ENCODE measurements at places on chromosomes 2 and 18.

DNA sequence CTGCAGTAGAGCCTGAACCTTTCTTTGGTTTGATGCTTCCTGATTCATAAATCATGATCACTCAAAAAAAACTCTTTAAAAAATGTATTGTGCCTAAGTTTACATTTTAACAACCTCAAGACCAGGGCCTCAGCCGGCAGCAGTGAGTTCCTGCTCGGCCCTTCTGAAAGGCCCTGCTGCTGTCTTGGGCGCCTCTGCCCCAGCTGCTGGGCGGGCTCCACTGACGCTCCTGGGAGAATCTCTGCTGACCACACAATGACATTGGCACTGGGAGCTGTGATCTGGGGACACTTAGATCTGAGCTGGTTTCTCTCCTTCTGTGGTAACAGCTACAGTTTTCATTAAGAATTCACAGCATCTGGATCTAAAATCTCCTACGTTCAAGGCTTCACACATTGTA is 25.7 kb downstream of the TPO start:
- DNase-seq, result no peak

GRCh38 chr2:67650291-67651133 is 253.4 kb downstream of the ETAA1 start:
- DNase-seq, result peak; percentile 85

GRCh38 chr18:11901826-11902438 is 6.2 kb downstream of the MPPE1 start:
- no peak for DNase-seq

GRCh38 chr2:80381666-80382065 is 77.1 kb upstream of the LRRTM1 start:
- no peak for DNase-seq

DNA sequence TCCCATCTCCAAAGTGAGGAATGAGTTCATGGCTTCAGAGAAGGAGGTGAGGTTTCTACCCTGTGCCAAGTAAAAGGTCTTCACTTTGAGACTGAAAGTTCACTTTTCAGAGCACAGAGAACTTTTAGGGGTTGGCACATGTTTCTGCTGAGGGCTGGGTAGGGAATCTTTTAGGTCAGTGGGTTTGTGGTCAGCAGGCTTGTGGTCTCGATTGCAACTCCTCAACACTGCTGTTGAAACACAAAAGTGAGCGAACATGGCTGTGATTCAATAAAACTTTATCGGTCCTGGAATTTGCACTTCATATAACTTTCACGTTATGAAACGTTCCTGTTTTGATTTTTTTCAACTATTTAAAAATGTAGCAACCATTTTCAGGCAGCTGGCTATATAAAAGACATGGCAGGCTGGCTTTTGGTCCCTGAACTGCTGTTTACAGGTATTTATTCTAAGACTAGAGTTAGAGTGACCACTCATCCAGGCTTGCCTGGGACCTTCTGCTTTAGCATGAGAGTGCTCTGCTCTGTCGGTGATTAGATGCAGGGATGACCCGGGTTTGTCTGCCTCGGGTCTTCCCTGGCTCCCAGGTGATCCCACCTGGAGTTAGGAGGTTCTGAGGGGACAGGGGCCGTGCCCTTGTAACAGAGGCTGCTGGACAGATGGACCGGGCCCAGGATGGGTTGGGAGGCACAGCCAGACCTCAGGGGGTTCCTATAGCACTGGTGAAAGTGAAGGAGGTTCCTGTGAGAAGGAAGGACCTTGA is 62.7 kb upstream of the TAF1B start:
- DNase-seq, result no peak

DNA sequence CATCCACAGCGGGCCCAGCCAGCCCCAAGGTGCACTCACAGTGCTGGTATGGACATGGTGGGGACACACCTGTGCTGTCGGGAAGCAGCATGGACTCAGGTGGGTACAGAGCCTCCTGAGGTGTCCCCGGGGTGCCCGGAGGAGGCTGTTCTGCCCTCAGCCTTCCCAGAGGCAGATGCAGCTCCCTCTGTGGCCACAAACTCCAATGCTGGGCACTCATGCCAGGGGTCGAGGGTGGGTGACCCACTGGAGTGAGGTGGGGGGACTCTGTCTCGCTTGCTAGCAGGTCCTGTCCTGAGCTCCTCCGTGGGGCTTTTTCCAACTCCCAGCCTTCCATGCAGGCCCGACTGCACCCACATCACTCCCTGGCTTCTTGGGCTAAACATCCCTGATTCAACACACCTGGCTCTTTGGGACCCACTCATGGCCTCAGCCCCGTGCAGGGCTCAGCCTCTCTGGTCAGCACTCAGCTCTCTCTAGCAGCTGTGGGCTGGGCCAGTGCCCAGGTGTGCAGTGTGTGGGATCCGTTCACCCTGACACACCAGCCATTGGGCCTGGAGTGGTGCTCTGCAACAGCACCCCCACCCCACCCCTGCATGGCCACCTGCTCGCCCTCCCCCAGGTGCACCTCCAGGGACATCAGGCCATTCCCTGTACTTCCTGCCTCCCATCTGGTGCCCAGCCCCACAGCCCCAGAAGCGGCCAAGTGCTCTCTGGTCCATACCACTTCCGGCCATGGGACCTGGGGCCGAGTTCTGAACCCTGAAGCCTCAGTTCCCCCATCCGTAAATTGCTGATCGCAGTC is 16.0 kb downstream of the RAMP1 start:
- peak; percentile 58 for DNase-seq

DNA sequence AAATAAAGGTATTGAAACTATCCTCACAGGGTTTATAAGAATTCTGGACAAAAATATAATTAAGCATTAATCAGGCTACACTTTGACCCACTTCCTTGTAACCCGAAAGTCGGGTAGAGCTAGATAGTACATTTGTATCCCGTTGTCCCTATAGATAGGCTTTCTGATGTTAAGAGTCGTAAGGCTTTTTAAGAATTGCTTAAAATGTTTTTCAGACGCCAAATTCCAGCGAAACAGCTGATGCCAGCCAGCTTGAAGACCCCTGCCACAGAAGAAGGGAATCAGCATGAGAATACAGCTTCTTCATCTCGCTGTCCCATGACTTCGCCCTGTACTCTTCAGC is 962 bp upstream of the GPR155 start:
- DNase-seq, result no peak

DNA sequence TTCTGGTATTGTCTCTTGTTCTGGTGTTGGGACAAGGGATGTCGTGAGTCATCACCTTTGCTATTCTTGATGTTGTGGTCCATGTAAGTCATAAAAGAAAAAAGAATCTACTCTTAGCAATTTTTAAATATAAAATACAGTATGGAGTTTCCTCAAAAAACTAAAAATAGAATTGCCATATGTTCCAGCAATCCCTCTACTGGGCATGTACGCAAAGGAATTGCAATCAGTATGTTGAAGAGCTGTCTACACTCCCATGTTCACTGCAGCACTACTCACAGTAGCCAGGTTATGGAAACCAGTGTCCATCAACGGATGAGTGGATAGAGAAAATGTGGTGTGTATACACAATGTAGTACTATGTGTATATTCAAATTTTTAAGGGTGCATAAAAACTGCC is 10.9 kb upstream of the GNAL start:
- DNase-seq, result no peak

GRCh38 chr2:643334-643733 is 33.9 kb downstream of the TMEM18 start:
- DNase-seq, result peak; percentile 30

DNA sequence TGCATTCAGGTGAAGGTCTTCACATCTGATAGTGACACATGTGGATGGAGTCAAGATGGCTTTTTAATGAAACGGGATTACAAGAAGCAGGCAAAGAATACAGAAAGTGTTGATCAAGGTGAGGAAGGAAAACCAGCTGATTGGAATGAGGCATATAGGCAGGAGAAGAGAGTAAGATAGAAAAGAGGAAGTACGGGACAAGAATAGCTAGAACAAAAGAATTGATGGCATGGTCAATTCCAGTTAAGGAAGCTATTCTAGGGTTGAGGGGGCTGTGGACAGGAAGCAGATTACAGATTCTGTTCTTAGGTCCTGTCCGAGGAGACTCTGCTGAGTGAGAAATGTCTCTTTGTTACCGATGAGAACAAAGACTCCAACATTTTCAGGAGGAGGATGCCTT is 13.2 kb upstream of the NCK2 start:
- no peak for DNase-seq

DNA sequence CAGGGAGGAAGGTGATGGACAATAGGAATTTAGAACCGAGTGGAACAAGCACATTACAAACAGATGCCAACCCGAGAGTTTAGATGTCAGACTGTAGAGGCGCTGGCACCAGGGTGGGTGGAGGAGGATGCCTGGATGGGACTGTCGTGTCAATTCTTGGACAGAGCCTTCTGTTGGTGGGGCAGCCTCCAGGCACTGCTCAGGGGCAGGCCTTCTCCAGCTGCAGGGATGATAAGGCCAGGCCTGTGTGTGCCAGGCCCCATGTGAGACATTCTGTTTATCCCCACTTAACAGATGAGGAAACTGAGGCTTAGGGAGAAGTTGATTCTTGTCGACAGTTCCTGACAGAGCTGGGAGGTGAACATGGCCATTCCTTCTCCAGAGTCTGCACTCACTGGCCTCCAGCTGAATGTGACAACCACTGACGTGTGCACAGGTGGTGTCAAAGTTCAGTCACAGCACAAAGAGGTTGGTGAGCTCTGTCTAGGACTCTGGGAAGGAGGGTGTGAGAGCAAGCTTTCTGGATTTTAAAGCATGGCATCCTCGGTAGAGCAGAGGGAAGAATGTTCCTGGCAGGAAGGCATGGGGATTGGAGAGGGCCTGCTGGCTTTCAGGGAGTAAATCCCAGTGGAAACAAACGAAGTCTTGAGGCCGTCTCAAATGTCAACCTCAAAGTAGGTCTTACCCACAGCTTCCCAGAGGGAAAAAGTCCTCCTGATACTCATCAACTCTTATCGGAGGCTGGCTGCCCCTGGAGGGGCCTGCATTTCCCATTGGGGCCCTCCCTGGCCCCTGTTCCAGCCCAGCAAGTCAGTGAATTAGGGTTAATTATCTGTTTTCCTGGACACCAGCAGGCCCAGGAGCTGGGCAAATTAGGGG is 52.4 kb downstream of the GLI2 start:
- no peak for DNase-seq

GRCh38 chr2:119428488-119429224 is 3.0 kb upstream of the TMEM37 start:
- DNase-seq, result no peak

DNA sequence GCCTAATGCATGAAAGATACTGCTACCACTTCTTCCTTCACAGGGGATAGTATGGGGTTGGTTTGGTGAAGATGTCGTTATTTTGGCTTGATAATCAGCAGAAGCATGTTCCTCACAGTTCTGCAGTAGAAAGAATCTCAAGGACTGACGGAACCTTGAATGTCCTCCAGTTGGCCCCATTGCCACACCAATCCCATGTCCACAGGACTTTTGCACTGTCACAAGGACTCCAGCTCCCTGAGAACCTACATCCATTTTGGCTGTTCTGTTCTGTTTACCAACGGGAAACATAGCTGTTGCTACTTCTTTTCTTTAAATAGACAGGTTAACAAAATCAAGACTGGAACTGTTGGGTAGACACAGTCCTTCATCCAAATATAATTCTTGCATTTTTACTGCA is 270.0 kb downstream of the SLC8A1 start:
- DNase-seq, result no peak

DNA sequence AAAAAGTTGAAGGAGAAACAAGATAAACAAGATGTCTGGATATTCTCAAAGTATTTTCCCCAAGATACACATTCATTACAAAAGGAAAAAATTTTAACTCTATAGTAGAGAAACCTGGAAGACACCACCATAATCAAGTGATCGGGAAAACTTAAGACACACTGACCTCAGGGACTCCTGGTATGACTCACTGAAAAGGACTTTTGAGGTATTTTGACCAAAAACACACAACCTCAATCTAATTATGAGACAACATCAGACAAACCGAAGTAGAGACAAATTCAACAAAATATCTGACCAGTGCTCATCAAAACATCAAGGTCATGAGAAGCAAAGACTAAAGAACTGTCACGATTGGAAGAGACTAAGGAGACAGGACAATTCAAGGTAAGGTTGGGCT is 34.7 kb downstream of the LPIN2 start:
- no peak for DNase-seq

DNA sequence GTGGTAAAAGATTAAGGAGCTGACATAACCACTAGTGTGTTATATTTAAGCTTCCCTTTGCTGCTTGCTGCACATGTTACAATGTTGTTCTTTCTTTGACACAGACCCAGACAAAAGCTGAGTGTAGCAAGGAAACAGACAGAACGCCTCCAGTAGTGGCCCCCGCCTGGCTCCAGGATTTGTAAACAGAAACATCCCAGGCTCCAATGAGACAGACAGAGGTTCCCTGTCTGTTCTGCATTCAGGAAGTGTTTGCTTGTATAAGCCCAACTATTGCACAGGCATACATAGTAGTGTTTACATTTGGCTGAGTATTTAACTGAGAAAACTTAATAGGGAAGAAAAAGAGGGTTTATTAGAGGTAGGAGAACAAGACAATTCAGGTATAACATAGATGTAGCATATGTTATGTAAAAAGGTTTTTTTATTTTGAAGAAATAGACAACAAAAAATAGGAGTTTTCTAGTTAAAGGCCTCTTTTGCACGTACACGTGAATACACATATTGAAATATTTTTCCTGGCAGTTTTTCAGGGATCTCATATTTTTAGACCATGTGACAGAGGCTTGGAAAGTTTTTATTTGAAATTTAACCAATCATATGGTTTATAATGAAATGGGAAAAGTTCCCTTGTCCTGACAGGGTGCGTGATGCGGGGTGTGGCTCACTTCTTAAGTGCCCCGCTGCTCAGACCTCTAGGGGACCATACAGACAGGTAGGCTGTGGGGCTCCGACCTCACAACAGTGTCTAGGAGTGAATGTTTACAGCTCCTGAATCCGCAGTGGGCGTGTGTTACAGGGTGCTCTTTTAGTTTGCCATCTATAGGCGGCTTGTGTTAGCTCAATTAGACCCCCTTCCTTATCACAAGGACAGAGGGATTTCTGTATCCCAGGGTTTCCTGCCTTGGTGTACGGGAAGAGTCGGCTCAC is 118.4 kb downstream of the BMPR2 start:
- DNase-seq, result no peak

GRCh38 chr2:43031471-43032212 is 194.8 kb downstream of the ZFP36L2 start:
- no peak for DNase-seq

DNA sequence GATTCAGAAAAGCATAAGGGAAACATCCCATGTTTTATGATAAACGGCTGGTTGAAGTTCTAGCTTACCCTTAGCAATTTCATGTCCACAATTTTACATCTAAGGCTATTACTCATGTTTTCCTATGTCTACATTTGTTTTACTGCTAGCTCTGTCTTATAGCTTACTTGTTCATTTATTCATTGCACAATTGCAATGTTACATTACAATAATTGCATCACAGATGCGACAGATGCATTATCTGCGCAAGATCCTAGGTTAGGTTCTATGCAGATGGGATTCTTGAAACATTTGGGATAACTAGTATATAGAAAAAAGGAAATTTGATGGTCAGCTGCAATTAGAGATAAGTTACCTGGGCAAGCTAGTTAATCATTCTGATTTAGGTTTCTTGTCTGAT is 108.4 kb downstream of the ARHGAP28 start:
- no peak for DNase-seq
